ENCODE measurements at places on chromosomes 2 and 18.
A peak's percentile ranks its signal among the peaks of the same experiment; 100 is the strongest.

DNA sequence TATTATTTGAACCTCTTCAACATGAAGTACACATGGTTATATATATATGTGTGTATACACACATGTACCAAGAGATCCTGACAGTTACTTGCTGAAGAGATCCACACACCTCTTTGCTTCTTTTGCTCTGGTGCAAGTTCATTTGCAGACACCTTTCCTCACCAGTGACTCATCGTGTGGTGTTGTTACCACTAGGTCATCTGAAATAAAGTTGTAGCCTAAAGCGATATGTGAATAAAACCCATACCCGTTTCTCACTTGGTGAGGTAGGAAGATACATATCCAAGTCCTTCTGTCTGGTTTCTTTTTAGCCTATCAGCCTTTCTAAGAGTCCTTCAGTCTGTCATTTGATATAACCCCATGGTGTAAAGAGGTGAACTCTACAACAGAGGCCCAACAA, 379.4 kb upstream of the RAB12 start:
- no peak for DNase-seq

- DNase-seq = no peak
Observed at GRCh38 chr2:24076849-24077534, 866 bp upstream of the SF3B6 start.

DNA sequence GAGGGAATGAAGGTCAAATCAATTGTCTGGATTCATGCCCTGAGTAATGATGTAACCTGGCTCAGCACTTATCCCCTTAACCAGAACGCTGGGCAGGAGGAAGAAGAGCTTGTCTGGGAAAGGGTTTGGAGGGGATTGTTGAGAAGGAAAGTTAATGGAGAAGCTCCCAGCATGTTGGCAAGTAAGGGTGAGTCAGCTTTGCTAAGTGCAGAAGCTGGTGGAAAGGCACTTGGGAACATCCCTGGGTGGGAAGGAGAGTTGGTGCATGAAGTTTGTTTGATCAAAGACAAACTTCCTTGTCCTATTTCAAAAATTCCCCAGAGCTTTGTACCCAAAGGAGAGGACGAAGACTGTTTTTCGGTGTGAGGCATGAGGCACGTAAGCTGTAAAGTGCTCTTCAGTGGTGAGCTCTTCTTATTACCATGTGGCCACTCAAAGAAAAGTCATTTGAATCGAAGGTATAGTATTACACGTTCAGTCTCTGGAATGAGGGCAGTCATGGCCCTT, 17.6 kb upstream of the DAW1 start:
- DNase-seq = peak; percentile 39

GRCh38 chr18:8260319-8260718, 348.9 kb upstream of the RAB12 start:
- DNase-seq = no peak

DNA sequence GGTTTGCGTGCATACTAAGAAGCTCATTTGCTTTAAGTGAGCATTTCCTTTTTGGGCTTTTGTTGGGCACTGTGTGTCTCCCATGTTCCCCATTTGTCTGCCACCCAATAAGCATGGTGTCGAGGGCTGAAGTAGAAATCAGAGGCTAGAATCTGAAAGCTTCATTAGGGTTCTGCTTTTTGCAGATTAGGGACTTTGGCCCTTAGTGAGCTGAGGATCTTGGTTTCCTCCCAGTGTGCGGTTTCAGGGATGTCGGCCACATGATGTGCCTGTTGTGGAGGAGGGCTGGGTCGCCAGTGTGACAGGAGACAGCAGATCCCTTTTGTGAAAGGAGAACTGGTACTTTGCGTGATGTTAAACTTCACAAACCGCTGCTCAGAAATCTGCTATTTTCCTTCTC, 41.1 kb downstream of the PLEKHB2 start:
- DNase-seq = no peak

DNA sequence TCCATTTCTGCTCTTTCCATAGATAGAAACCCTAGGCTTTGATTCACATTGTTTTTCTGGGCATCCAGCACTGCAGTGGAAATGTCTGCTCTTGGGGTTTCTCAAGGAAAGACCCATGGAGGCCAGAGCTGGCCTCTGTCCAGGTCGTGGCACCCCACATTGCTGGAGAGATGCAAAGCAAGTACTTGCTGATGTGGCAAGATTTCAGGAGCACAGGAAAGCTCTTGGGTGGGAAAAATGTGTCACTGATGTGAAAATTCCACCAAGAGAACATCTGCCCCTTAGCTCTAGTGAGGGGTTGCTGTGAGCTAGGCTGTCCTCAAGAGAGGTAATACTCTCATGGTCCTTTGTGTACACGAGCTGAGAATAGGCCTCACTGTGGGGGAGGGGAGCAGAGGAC, 156.1 kb upstream of the SIX3 start:
- no peak for DNase-seq

DNA sequence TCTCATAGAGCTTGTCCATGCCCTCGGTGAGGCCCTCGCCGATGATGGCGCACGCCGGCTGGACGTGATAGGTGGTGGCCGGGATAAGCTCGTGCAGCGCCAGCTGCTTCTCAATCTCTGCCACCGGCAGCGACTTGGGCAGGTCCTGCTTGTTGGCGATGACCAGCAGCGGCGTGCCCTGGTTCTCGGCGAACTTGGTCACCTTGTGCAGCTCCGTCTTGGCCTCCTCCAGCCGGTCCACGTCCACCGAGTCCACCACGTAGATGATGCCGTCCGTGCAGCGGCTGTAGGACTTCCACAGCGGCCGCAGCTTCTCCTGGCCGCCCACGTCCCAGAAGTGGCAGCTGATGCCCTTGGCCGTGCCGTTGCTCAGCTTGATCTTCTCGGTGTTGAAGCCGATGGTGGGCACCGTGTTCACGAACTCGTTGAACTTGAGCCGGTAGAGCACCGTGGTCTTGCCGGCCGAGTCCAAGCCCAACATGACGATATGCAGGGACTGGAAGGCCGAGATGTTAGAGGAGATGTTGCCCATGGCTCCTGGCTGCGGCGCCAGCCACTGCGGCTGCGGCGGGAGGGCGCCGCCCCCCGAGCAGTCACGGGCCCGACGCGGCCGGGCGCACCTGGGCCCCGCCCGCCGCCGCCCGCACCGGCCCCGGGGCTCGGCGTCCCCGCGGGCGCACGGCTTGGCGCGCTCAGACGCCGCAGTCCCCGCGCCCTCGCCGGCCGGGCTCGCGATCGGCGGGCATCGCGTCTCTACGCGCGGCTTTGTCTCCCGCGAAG, 636 bp downstream of the ARL4C start:
- DNase-seq = peak; percentile 69

DNA sequence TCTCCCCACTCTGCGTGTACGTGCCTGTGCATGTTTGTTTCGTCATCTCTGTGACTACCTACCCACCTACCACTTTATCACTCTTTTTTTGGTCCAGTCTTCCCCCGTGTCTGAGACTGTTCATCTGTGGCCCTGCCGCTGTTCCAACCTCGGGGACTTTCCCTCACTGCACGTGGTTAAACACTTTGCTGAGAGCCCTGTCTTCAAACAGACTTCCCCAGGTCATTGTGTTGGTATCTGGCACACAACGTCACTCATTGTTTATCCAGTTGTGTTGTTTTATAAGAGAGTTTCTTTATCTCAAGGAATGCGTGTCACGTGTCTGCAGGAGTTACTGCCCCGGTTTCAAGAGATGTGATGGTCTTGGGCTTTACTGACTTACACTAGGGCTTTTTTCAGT, 262.0 kb upstream of the RASGRP3 start:
- no peak for DNase-seq

DNA sequence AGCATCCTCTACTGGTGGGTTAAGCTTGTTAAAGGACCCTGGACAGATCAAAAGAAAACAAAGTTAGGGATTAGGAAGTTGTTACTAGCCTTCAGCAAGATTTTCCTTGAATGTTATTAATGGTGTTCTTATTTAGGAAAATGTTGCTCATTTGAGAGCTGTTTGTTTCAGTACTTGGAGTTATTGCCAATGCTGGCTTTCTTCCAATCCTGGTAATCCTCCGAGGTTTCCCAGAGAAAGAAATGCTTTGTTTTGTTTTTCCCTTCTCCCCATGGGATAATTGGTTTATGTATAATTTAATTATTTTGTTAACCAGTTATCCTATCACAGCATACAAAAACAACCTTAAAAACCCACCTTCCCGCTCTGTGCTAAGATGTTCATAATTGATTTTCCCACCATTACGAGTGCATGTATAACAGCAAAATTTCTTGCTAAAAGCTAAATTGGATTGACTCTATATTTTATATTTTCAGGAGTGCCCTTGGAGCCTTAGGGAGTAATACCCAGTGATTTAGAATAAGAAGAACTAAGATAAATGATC, 79.8 kb downstream of the MGAT5 start:
- no peak for DNase-seq

DNA sequence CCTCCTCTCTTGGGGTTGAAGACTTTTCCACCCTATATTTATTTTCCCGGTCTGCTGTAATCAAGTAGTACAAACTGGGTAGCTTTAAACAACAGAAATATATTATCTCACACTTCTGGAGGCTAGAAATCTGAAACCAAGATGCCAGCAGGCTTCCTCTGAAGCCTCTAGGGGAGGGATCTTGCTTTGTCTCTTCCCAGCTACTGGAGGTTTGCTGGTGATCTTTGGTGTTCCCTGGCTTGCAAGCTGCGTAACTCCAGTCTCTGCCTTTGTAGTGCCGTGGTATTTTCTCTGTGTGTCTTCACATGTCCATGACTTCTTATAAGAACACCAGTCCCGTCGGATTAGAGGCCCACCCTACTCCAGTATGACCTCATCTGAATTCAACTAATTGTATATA, 44.4 kb downstream of the MYO3B start:
- no peak for DNase-seq

DNA sequence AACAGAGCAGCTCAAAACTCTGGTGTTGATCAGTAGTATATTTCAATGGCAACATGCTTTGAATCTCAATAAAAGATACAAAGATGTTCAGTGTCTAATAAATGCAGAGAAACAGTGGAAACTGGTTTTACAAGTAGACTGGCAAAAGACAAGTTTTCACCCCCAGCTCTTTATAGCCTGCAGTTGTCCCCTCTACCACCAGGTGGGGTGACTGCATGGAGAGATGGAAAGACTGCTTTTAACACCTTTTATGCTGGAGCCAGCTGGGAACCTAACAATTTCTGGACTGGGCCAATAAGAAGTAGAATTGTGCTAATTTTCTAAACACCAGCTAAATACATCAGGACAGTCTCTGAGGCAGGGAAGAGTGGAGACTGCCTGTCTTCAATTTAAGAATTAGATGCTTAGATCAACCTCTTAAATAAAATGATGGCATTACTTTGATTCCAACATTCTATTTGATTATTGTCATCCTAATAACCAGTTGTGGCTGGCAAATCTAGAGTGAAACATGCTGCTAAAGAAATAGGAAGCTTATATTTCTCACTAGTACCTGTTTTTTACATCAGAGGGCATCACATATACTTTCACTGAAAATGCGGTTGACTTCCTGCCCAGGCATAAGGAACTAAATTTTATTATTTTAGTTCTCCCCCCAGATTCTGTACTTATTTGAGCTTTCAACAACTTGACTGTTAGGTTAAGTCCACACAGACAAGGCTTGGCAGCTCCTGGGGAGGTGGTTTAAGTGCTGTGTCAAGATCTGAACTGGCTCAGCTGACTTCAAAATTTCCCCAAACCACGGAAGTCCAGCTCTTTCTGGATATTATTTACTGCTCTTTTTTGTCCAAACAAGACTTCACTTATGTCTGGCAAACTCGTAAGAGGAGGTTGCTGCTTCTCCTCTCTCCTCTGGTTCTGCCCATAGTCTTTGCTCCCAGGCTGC, 140.5 kb downstream of the TPGS2 start:
- DNase-seq = peak; percentile 47

DNA sequence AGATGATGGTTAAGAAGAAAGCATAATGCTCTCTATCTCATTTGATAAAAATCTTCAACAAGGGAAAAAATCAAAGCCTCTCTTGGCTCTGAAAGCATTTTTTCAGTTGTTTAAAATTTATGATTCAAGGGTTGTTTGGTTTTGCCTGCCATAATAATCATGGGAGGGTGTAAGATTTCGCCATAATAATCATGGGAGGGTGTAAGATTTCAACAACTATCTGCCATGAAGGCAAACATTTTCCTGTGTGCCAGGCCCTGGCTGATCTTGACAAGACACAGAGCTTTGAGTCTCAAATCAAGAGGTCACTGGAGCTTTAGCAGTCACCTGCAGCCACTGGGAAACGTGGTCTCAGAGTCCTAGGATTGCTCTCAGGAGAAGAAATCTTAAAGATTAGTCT, 175.1 kb upstream of the PIEZO2 start:
- DNase-seq = no peak

GRCh38 chr18:63963615-63964256, 6.1 kb upstream of the SERPINB8 start:
- peak; percentile 13 for DNase-seq

- peak; percentile 47 for DNase-seq
Observed at GRCh38 chr2:28325567-28326468, 66.8 kb upstream of the FOSL2 start.

- DNase-seq = no peak
Observed at GRCh38 chr2:95056044-95056443, 30.5 kb downstream of the MAL start.

DNA sequence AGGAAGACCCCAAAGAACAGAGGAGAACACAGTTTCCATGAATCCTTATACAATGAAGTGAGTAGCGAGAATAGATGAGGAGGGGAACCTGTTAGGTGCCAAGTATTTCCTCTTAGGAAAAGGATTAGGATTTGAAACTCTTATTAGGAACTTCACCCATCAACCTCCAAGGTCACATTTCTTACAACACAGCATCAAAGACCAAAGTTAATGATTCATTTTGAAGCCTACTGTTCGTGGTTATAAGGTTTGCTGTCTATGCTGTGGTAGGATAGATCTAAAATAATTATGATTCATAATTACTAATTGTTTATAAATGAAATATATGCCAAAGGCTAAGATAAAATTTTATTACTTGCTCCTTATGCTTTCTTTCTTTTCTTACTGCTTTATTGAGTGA, 6.1 kb downstream of the CFAP221 start:
- no peak for DNase-seq

DNA sequence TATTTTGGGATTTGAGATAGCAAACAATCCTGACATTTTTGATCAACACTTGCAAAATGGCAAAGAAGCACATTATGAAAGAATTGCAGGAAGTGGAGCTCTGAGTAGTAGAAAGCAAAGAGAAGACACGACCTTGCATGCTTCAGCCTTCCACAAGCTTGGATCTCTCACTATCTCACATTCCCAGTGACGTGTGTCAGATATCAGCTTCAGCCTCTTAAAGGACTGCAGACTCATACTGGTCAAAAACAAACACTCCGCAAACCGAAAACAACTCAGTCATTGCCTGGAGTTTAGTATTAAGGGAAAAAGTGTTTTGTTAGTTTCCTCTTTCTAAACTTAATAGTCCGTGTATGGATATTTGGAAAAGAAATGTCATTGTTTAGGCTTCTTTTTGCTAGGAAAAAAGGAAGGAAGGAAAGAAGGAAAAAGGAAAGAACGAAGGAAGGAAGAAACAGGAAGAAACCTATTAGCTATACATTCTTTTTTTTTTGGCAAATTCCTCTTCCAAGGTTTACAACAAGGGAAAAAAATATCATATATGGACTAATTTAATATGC, 32.6 kb upstream of the SLC40A1 start:
- no peak for DNase-seq

DNA sequence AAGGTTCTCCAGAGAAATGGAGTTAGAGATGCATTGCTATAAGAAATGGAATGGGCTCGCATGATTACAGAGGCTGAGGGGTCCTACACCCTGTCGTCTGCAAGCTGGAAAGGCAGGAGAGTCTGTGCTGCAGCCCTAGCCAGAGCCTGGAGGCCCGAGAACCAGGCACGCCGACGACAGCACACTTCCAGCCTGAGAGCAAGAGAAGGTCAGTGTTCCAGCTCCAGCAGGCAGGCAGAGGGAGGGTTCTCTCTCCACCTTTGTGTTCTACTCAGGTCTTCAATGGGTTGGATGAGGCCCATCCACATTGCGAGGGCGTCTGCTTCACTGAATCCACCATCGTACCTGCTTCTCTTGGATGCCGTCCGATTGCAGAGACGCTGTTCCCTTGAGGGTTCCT, 177.6 kb upstream of the HDAC4 start:
- DNase-seq = no peak

Data from urothelium cell line (cell line).